ENCODE measurements at places on chromosomes 13 and 19. TPM values are rescaled to one million over a fixed set of nuclear protein-coding genes. Genes with fewer than 3 reads are reported as not detected.

The RFPL4A gene
- total RNA-seq = not detected

The ZNF175 gene
- 7.3 TPM for total RNA-seq

The PTGIR gene
- 3.7 TPM for total RNA-seq

The POU2F2 gene
- 1.2 TPM for total RNA-seq

The AXL gene
- 13.6 TPM for total RNA-seq

The PEAK3 gene
- 0.77 TPM for total RNA-seq

The SMIM24 gene
- not detected for total RNA-seq

The LGI4 gene
- 8.4 TPM for total RNA-seq

The SWSAP1 gene
- total RNA-seq = 1.1 TPM

The CEACAM20 gene
- not detected for total RNA-seq

The ZNF723 gene
- not detected for total RNA-seq

The FFAR3 gene
- total RNA-seq = not detected

The PCP2 gene
- 2.7 TPM for total RNA-seq

The SYNGR4 gene
- not detected for total RNA-seq

The ZNF709 gene
- 1.1 TPM for total RNA-seq

The DMKN gene
- total RNA-seq = 7.9 TPM

The ZNF560 gene
- total RNA-seq = 0.16 TPM

The MYO1F gene
- 7.4 TPM for total RNA-seq

The DCT gene
- total RNA-seq = 0.16 TPM
